ENCODE measurements at places on chromosomes 13 and 19.

- DNase-seq = no peak
These were observed 1.7 kb downstream of the CYP2A13 start for GRCh38 chr19:41089959-41090358.

- no peak for DNase-seq
These were observed 46.4 kb downstream of the DLEU7 start for GRCh38 chr13:50797091-50797490.

DNA sequence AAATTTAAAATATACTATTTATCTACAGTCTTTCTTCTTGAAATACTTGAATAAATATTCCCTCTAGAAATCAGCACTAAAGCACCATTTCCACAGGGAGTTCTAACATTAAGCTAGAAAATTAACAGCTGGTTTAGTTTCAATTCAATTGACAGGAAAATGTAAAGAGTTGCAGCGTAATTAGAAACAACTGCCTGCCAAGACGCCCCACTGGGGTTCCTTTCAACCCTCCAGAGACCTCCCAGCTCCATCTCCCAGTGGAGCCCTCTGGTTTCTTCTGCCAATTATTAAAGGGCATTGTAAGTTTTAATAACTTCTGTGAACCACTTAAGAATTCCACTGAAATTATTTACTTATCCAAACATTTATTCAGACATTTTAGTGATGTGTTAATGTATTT lies 4.2 kb downstream of the GJA3 start:
- no peak for DNase-seq

DNA sequence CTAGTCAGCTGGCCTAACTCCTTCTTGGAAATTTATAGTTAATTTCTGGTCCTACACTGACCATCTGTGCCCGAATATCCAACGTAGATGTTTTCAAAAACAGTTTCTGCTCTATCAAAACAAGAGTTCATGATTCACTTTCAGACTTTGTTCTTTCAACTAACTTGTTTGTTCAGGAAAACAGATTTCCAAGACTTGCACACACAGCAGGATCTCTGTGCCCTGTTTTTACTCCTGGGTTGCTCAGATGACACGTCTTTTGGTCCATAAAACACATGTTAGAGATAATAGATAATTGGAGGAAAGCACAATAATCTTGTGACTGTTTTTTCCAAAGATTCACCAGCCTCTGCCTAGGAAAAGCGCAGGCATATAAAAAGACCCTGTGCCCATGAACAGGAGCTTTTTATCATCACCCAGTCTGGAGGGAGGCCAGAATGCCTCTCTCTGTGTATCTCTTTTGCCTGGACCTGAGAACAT lies 218.0 kb downstream of the IRS2 start:
- DNase-seq = no peak

- no peak for DNase-seq
These were observed 101.8 kb downstream of the SOX1 start for GRCh38 chr13:112168761-112169160.

- DNase-seq = no peak
These were observed 10.2 kb downstream of the ANGPTL4 start for GRCh38 chr19:8373867-8374813.

DNA sequence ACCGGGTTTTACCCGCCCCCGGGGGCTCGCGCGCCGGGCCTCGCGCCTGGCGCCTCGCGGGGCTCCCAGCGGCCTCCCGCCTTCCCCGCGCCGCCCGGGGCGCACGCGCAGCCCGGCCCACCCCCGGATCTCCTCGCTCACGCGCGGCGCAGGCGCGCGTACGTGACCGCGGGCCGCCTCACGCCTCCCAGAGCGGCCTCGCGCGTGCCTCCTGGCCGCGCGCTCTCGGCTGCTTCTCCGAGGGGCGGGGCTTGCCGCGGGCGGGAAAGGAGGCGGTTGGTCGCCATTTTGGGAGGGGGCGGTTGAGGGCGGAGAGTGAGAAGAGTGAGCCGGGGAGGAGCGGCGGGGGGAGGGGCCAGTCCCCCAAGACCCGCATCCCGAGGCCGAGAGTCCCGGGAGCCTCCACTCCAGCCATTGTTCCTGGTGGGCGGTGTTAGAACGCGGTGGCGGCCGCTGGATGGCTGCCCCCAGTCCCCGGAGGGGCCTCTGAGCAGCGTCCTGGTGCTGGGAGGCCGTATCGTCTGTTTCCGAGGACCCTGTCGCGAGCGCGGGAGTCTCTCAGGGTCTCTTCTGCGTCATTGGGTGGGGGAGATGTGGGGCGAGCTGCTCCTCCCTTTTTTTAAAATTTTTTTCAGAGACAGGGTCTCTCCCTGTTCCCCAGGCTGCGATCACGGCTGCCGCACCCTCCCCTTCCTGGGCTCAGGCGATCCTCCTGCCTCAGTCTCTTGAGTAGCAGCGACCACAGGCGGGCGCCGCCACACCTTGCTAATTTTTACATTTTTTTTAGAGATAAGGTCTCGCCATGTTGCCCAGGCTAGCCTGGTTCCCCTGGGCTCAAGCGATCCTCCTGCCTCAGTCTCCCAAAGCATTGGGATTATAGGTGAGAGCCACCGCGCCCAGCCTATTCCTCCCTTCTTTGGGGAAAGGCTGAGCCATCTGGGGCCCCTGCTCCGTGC lies at the start of gene ZNF541:
Gene ZNF541, minus strand, starts transcription at position 78 of the 956 bp plus-strand sequence. CDS start 17,292 bp downstream, outside the sequence.
- peak; percentile 70 for DNase-seq

GRCh38 chr19:13401388-13401787 lies 104.9 kb downstream of the CACNA1A start:
- no peak for DNase-seq

Measured in T-helper 2 cell (primary cell).